Endodermal cell (in vitro differentiated cells): ENCODE measurements at places on chromosomes 7 and 10. TPM values are rescaled to one million over a fixed set of nuclear protein-coding genes. Genes with fewer than 3 reads are reported as not detected.

GRCh38 chr7:2196381-2197378 is 36.1 kb downstream of the MAD1L1 start:
- DNase-seq = no peak

DNA sequence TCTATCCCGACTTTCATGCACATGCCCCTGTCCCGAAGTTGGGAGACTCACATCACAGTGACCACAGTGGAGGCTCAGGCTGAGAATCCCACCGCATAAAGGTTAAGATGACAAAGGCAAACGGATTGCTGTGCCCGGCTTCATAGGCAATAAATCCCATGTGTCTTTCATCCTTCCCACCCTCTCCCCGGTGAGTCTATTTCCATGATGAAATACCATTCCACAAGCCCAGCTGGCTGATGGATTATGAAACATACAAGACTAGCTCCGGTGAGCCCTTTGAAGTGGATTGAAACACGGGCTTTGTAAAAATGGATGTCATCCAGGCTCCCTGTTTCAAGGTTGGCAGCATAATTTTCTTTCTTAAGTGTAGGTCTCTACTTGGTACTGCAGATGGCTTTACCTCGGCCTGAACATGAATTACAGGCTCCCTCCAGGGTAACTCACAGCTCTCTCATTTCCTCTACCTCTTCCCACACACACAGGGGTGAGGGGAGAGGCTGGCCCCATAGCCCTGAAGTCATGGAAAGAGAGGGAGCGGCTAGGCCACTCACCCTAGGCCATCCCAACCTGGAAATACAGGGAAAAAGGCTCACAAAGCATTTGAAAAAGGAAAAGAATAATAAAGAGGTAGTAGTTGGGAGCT is 92.0 kb upstream of the CALN1 start:
- DNase-seq = peak; percentile 50

- DNase-seq = no peak
Measured at GRCh38 chr10:27344568-27345454, 104.2 kb upstream of the ACBD5 start.

GRCh38 chr10:79471776-79472175 is 26.4 kb upstream of the ZCCHC24 start:
- DNase-seq = no peak

- no peak for DNase-seq
Measured at GRCh38 chr7:41758321-41758720, 55.4 kb upstream of the INHBA start.

DNA sequence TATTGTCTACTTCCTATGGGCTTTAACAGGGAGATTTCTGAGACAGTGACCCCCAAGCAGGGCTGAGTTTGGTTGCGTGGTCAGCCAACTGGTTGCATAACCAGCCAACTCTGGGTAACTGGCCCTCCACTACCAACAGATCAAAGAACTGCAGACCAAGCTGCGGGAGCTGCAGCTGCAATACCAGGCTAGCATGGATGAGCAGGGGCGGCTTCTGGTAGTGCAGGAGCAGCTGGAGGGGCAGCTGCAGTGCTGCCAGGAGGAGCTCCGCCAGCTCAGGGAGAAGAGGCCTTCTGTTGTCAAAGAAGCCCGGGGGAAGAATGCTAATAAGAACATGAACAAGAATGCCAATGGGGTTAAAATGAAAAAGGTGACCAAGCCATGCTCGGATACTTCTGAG is 15.7 kb upstream of the FLNC start:
- DNase-seq = no peak

DNA sequence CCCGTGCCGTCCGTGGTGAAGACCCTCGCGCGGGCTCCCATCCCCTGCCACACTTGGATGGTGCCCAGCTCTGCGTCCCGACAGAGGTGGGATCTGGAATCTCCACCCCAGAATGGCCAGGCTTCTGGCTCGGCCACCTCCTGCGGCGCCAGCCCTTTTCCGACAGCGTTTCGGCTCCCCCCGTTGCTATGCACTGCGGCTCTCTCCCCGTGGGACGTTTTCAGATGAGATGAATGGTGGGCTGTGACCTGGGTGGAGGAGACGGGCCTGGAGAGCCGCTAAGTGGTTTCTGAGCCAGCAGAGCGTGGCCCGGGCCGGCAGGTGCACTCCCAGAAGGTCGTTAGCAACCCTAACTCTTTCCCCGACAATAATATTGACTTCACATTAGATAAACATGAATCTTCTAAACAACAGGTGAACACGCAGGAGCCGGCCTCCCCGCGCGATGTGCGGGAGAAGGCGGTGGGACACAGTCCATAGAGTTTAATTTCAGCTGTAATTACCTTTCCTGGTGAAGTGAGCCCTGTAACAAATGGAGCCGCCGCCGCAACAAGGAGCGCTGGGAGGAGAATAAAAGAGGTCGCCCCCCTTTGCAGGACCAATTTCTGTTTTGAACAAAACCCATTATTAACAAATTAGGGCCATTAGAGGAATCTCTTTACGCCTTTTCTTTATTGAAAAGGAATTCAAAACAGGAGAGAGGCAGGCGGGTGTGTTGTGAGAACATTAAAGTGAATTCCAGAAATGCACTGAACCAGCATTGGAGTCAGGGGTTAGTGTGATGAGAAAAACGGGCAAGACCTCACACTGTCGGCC is 294.3 kb upstream of the PFKP start:
- no peak for DNase-seq

- DNase-seq = no peak
Measured at GRCh38 chr10:59047957-59048618, 128.4 kb upstream of the PHYHIPL start.

DNA sequence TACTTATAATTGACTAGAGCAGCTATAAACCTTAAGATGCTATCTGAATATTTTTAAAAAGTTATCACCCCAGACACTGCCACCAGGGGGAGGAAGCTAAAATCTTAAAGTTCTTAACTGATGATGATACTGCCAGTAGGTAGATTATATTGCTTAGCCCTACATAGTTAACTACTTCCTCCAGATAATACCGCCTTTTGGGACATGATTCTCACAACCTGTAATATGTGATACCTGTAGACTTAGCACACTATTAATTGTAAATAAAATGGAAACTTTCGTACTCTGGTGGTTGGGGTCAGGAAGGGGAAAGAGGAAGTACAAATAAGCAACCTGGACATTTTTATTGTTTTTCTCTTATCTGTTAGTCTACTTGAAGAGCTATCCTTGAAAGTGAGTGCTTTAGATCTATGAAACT is 268.9 kb downstream of the ADK start:
- no peak for DNase-seq

- no peak for DNase-seq
Measured at GRCh38 chr10:124827474-124827873, 25.9 kb downstream of the ABRAXAS2 start.

Gene MALRD1
- total RNA-seq = 0.64 and 0.70 TPM in 2 replicates

Gene C10orf105
- 0.19 to 0.57 TPM (median 0.33 TPM) in 3 replicates for total RNA-seq

Gene PURB
- total RNA-seq = 23.5 and 24.7 TPM in 2 replicates

Gene GRID1
- 0.13 to 0.42 TPM (median 0.16 TPM) in 3 replicates for total RNA-seq

Gene MINDY4
- 3.2 to 7.2 TPM (median 6.6 TPM) in 3 replicates for total RNA-seq

Gene CYP2C8
- total RNA-seq = 2.2 and 3.4 TPM in 2 replicates

Gene PTPRN2
- 0.54 and 1.2 TPM in 2 replicates for total RNA-seq
